ENCODE measurements at places on chromosomes 3 and 15. TPM values are rescaled to one million over a fixed set of nuclear protein-coding genes. Genes with fewer than 3 reads are reported as not detected.
A peak's percentile ranks its signal among the peaks of the same experiment; 100 is the strongest.

DNA sequence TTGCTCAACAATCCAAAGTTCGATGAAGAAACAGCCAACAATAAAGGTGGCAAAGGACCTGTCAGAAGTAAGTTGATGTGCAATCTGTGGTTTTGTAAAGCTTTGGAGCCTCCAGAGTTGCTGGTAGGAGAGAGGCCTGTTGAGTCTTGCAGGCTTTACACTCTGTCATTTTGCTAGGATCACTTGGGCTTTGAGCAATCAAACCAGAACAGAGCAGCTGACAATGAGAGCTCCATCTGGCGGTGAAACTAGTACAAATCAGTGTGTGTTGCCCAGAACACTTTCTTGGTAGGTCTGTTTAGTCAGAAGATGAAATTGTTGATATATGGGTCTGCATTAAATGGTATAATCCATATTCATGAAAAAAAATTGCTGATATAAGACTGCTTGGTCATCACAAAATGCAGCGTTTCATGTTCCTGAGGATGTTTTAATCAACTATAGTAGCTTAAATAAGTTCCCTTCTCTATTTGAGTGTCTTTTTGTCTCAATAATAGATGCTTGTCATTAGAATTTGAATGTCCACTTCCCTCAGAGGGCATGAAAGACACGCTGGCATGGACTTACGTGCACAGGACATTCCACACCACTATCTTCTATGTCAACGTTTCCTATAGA is 25.7 kb downstream of the TMOD2 start:
- no peak overlapping the region for H3K4me3 ChIP-seq
- H3K27ac ChIP-seq, result no peak overlapping the region
- DNase-seq, result peak; percentile 74
- no peaks in the 10 kb centered on the region for H3K27me3 ChIP-seq

DNA sequence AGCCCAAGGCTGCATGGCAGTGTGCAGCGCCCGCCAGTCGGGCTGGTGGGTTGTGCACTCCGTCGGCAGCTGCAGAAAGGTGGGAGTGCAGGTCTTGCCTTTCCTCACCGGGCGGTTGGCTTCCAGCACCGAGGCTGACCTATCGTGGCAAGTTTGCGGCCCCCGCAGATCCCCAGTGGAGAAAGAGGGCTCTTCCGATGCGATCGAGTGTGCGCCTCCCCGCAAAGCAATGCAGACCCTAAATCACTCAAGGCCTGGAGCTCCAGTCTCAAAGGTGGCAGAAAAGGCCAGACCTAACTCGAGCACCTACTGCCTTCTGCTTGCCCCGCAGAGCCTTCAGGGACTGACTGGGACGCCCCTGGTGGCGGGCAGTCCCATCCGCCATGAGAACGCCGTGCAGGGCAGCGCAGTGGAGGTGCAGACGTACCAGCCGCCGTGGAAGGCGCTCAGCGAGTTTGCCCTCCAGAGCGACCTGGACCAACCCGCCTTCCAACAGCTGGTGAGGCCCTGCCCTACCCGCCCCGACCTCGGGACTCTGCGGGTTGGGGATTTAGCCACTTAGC is 4.3 kb downstream of the ISL2 start:
- no peak overlapping the region for H3K4me3 ChIP-seq
- H3K27me3 ChIP-seq, result no peaks in the 10 kb centered on the region
- H3K27ac ChIP-seq, result no peak overlapping the region
- peaks cover 27% of the 10 kb centered on the region for H3K4me1 ChIP-seq

GRCh38 chr3:15102836-15103235 is 3.9 kb upstream of the RBSN start:
- no peaks in the 10 kb centered on the region for H3K27me3 ChIP-seq
- no peaks in the 10 kb centered on the region for H3K36me3 ChIP-seq
- H3K4me3 ChIP-seq, result no peak overlapping the region
- H3K27ac ChIP-seq, result no peak overlapping the region
- DNase-seq, result no peak

The ALDH1A2 gene
- total RNA-seq, result not detected

- no peak for DNase-seq
- H3K27ac ChIP-seq, result no peak overlapping the region
- no peaks in the 10 kb centered on the region for H3K27me3 ChIP-seq
These were observed 71.4 kb upstream of the SKOR1 start for GRCh38 chr15:67753891-67754290.

GRCh38 chr3:62414786-62415185 is 41.4 kb upstream of the FEZF2 start:
- peaks cover 35% of the 10 kb centered on the region for H3K27me3 ChIP-seq
- no peaks in the 10 kb centered on the region for H3K4me1 ChIP-seq
- DNase-seq, result no peak

GRCh38 chr3:131393051-131393450 is 11.5 kb downstream of the NUDT16 start:
- H3K27ac ChIP-seq, result no peak overlapping the region
- no peak overlapping the region for H3K4me3 ChIP-seq
- no peaks in the 10 kb centered on the region for H3K27me3 ChIP-seq
- DNase-seq, result no peak

- no peaks in the 10 kb centered on the region for H3K4me1 ChIP-seq
- H3K27ac ChIP-seq, result no peak overlapping the region
- no peaks in the 10 kb centered on the region for H3K27me3 ChIP-seq
- no peaks in the 10 kb centered on the region for H3K36me3 ChIP-seq
- no peak for DNase-seq
These were observed 372.3 kb downstream of the SV2B start for GRCh38 chr15:91472316-91472756.

The EBLN2 gene
- total RNA-seq, result 1.3 TPM

The CDHR4 gene
- total RNA-seq, result not detected

GRCh38 chr3:45596290-45596791 is 1.8 kb downstream of the LIMD1 start:
- no peak overlapping the region for H3K27ac ChIP-seq
- no peaks in the 10 kb centered on the region for H3K27me3 ChIP-seq
- no peaks in the 10 kb centered on the region for H3K36me3 ChIP-seq
- H3K4me1 ChIP-seq, result peaks cover 80% of the 10 kb centered on the region
- DNase-seq, result no peak

DNA sequence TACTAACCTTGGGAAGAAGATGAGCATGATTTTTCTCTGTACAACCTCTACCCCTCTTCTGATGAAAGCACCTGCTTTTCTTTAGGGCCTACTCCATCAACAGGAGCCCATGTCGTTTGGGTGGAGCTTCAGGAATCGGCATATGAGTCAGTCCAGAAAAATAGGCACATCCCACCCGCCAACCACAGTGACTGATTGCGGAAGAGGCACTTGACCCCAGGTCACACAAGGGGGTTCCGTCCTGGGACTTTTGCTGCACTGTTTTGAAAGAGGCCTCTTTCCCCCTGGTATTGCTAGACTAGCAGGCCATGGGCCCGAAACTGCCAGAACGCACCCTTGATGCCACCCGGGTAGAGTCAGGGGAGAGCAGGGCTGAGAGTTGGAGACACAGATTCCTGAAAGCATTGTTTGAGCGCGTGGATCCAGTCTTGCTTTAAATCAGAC is 19.3 kb upstream of the NRROS start:
- H3K27me3 ChIP-seq, result peaks cover 13% of the 10 kb centered on the region
- no peak overlapping the region for H3K4me3 ChIP-seq
- H3K4me1 ChIP-seq, result peaks cover 25% of the 10 kb centered on the region
- no peaks in the 10 kb centered on the region for H3K36me3 ChIP-seq

GRCh38 chr3:150887031-150887430 is 18.2 kb downstream of the MINDY4B start:
- no peak overlapping the region for H3K4me3 ChIP-seq
- no peaks in the 10 kb centered on the region for H3K36me3 ChIP-seq
- no peaks in the 10 kb centered on the region for H3K4me1 ChIP-seq
- no peak overlapping the region for H3K27ac ChIP-seq

Measured in HepG2 (cell line).